A172 (cell line): ENCODE measurements at places on chromosomes 7 and 10. TPM values are rescaled to one million over a fixed set of nuclear protein-coding genes. Genes with fewer than 3 reads are reported as not detected.

FAM107B gene
- total RNA-seq: 18.2 and 24.3 TPM in 2 replicates

DNA sequence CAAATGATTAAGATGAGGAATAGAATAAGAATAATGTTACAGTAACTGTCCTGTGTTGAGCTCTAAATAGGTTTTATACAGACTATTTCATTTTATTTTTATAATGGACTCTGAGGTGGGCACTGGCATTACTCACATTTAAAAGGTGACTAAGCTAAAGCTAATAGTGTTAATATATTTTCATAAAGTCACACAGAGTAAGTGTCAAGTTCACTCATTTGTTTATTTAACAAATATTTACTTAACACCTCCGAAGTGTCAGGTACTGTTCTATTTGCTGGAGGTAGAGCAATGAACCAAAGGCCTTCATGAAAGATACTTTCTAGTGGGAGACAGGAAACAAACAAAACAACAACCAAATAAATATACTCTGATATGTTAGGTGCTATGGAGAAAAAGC lies 44.0 kb downstream of the ASB4 start:
- DNase-seq: no peak

DNA sequence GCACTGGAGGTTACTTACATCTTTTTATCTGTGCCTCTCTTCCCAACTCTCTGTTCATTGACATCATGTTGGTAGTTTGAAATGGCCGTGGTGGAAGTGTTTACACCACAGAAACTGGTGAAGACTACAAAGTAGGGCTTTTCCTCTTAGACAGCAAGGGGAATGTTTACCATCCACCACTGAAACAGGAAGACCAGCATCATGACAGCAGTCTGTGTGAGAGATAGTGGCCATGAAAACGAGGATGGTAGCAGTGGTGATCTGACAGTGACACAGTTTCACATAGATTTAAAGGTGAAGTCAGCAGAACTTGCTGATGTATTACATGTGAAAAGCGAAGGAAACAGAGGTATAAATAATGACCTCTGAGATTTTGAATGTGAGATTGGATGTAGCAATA lies 115.7 kb downstream of the CCDC71L start:
- no peak for DNase-seq

DNA sequence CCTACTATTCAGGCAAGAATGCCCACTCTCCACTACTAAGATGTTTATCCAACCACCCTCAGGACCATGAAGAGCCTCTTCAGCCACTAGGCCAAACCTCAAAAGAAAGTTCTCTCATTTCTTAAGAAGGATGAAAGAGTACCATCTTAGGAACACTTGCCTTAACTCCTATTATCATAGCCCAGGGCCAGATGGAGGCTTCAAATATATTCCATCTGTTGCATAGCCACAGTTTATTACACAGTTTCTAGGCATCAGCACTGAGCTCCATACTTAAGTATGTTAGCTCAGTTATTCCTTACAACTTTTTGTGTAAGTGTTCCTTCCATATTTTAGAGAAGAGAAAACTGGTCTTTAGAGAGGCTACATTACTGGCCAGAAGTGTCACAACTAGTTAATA lies 37.4 kb upstream of the YAE1 start:
- DNase-seq: no peak

GRCh38 chr7:102153599-102153946 lies 133.1 kb upstream of the SH2B2 start:
- no peak for DNase-seq
